ENCODE measurements at places on chromosomes 3 and 15.

- no peak for DNase-seq
Observed at GRCh38 chr3:78724859-78725258, 1042.9 kb downstream of the ROBO1 start.

- DNase-seq, result no peak
Observed at GRCh38 chr15:81314378-81314777, 9.6 kb downstream of the STARD5 start.

DNA sequence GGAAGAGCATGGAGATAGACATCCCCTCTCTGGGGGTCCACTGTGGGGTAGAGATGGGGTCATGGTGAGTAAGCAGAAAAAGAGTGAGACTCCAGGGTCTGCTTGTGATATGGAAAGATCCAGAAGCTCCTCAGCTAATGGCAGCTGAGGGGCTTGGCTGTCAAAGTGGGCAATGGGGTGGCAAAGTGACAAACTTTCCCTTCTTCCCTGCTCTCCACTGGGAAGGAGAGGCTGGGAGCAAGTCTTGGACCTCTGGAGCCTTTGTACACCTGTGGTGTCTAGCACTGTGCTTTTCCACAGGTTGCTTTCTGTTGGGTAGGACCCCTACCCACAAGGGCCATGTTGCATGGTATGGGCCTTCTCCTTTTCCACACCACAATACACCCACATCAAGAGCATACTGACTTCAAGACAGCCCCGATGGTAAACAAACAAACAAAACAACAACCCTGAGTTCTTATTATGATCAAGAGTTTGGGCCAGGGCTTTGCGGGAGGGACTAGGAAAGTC is 3.5 kb downstream of the ITGA11 start:
- no peak for DNase-seq

DNA sequence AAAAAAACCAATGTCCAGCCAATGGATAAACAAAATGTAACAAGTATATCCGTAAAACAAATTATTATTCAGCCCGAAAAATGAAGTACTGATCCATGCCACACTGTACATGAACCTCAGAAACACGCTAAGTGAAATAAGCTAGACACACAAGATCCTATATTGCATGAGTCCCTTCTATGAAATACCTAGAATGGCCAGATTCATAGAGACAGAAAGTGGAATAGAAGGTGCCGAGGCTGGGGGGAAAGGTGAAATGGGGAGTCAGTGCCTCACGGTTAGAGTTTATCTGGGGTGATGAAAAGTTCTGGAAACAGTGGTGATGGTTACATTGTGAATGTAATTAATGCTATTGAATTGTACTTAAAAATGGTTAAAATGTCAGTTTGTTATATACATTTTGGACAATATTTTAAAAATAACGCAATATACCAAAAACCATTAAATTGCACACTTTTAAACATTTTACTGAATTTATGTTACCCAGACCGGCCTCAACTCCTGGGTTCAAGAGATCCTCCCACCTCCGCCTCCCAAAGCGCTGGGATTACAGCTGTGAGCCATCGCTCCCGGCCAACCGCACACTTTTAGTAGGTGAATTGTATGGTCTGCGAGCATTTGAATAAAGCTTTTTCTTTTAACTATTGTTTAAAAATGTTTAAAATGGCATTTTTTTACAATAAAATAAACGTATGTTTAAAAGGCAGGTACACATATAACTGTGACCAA is 2.1 kb downstream of the RNF168 start:
- peak; percentile 28 for DNase-seq

DNA sequence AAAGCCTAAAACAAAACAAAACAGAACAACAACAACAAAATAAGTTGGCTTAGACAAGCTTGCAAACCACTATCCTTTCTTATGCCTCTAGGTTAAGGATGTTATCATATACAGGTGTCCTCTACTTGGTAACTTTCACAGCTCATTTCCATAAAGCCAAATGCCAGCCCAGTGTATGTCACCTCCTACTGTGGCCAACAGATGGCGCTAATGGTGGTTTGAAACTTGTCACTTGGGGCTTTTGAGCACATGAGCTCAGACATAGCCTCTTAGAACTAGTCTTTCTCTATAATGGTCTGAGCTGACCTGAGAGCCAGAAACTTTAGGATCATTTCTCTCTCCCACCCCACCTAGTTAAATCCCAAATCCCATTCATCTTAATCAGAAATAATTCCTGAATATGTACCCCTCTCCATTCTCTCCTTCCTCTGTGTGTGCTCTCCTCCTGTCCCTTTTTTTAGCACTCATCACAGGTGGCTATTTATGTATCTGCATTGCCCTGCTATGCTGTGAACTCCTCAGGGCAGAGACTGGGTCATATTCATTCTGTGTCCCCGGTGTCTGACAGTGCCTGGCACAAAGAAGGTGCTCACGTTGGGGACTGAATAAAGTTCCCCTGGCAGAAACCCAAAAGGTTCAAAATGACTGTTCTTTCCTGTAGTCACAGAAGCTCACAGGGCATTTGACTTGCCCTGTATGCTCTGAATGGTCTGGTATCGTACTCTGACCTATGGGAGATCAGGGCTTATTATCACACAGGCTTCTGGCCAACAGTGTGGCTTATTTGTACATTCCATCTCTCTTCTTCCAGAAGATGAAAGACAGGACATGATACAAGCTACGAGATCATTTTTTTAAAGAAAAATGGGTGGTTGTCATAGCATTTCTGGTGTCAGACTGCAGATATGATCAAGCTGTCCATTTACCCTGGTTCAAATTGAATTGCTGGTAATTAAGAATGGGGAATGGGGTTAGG is 319.3 kb upstream of the AZI2 start:
- DNase-seq, result peak; percentile 25

GRCh38 chr3:49727154-49727923 is 3.6 kb upstream of the GMPPB start:
- DNase-seq, result no peak

DNA sequence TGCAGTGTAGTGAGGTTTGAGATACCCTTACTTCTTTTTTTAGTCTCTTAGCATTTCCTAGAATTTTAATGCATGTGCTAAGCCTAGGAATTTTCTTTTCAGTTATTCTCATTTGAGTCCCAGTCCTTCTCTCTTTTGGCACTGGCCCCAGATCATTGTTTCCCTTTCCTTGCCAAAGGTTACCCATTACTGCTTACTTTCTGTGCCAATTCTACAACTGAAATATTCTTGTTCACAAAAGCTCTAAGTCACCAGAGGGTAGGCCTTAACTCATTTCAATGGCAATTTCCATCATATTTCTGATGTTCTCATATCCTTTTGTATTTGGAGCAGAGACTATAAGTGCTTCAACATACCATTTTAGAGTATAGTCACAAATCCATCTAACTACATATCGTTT is 199.6 kb upstream of the CBLB start:
- DNase-seq, result no peak

DNA sequence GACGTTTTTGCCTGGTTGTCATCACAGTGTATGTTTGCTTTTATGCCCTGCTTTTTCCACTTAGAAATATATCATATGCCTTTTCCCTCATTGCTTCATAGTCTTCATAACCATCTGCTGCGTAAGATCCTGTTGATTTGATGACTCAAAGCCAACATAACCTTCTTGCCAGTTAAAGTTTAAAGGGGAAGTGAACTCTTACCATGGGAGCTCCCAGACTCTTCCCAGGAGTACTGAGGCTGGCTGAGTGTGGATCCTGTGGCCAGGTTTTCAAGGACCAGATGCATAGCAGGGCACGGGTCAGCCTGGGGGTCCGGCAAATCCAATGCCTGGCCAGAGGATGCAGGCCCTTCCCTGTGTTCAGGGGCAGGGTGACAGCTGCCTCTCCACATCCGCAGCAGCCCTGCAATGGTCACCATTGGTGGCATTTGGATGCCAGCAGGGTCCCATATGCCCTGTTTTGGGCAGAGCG is 42.0 kb upstream of the SACM1L start:
- DNase-seq, result no peak

DNA sequence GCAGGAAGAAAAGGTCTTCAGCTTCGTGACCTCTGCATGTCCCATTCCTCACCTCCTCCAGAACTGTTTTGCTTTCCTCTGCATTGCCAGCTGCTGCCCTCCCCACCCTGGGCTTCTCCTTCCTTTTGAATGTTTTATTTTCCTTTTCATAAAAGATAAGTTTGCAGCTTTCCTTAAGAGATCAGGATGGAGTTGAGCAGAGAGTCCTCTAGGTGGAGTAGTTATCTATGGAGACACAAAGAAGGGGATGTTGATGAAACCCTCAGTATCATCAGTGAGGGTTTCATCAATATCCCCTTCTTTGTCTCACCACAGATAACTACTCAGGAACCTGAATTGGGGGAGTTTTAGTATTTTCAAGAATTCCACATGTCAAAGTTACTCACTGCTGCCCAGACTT is 19.0 kb upstream of the SLC25A36 start:
- DNase-seq, result no peak

GRCh38 chr15:101723171-101723873 is 951 bp downstream of the TARS3 start:
- peak; percentile 31 for DNase-seq

DNA sequence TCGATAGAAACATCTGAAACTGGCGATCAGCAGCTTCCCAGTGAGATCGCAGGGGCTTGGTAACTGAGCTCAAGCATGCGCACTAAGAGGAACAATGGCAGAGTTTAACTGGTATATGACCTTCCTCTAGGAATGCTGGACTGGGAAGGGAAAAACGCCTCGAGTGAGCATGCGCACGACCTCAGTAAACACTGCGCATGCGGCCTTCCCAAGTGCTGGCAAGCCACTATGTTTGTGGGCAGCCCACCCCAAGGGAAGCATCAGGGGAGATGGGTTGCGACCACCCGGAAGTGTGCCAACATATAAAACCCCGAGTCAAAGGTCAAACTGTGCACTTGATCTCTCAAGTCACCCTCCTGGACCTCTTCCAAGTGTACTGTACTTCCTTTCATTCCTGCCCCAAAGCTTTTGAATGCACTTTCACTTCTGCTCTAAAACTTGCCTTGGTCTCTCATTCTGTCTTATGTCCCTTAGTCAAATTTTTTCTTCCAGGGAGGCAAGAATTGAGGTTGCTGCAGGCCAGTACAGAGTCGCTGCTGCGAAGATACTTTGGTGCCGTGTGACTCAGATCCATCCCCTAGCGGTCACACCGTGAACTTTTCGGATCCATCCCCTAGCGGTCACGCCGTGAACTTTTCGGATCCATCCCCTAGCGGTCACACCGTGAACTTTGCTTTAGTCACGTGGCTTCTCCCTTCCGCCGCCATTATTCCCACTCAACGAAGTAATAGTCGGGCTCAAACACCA is 243.3 kb downstream of the FAM43A start:
- no peak for DNase-seq

DNA sequence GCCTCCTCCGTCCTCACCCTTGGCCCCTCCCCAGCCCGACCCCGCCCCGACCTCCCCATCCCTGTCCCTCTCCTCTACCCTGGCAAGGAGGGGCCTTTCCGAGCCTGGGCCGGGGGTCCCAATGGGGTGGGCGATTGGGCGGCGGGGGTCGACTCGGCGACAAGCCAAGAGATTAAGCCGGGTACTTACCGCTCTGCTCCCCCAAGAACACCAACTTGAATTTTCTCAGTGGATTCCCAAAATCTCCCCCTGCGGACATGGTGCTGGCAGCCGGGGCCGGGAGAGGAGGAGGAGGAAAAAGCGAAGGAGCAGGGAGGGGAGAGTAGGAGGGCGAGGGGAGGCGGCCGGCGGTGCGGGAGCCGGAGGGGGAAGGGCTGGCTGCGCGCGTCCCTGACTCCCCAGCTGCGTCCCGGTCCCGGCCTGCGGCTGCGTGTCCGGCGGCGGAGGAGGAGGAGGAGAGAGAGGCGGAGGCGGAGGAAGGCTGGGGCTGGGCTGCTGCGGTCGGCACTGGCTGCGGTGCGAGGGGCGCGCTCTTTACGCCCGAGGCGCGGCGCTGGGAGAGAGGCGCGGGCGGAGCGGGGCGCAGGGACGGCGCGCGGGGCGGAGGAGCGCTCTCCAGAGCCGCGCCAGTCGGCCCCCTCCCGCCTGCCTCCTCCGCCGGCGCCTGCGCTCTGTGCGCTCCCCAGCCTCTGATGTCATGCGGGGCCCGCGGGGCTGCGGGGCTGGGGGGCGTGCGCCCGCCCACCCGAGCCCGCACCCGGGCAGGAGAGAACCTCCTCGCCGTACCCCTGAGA is at the start of gene RAB6B:
TSS of gene RAB6B (minus strand) at position 675 of the 794 bp plus-strand sequence. CDS start at position 259, 416 bp downstream.
- DNase-seq, result no peak

- DNase-seq, result no peak
Observed at GRCh38 chr3:87044409-87044808, 53.5 kb upstream of the VGLL3 start.

DNA sequence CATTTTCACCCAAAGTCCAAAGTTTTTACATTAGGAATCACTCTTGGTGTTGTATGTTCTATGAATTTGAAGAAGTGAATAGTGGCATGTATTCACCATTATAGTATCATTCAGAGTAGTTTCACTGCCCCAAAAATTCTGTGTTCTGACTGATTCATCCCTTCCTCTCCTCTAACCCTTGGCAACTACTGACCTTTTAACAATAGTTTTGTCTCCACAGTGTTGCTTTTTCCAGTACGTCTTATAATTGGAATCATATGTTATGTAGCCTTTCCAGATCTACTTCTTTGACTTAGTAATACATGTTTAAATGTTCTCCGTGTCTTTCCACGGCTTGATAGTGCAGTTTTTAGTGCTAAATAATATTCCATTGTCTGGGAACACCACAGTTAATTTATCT is 379.0 kb upstream of the SGO1 start:
- no peak for DNase-seq

DNA sequence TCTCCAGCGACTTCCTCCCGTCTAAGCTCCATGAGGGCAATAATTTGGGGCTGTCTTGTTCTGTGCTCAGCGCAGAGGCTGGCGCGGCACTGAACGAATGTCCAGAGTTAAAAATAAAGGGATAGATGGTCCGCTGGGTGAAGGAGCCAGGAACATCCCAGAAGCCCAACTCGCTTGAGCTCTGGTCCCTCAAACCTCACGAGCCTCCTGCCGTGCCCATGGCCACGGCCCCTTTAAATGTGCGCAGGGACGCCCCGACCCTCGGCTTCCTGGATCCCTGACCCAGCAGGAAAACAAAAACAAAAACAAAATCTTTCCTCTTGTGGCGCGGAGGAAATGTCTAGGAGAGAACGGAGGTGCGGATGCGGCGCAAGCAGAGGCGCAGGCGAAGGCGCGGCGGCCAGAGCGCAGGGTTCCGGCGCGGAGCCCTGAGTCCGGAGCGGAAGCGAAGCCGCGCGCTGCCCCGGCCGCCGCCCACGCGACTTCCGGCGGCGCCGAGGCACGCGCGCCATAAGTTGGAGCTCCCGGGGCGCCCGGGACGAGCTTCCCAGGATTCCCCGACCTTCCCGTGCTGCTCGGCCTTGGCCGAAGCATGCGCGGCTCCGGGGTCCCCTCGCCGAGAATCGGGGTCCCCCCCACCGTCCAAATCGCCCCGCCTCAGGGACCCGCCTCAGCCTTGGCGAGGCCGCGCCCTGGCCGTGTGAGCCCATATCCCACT is 52.9 kb upstream of the WNT7A start:
- no peak for DNase-seq

- DNase-seq, result no peak
Observed at GRCh38 chr15:101615414-101615985, 36.7 kb downstream of the TM2D3 start.

Data from activated CD8-positive, alpha-beta memory T cell treated with anti-CD3 and anti-CD28 coated beads, Interleukin-2, amount 50 U/mL, for 4 hours (primary cell).